ENCODE measurements at places on chromosomes 6 and 20.

DNA sequence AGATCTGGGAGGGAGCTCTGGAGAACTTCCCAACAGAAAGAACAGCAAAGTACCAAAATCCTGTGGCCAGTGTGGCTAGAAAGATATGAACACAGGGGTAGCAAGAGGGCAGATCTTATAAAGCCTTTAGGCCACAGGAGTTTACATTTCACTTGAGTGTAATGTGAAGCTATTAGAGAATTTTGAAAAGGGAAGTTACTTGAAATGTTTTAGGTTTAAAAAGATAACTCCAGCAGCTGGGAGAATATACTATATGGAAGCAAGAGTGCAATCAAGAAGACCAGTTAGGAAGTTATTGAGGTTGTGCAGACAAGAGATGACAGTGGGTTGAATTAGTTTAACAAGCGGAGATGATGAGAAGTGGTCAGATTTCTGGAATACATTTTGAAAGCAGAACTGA lies 7.9 kb downstream of the SUPT3H start:
- no peak for DNase-seq

DNA sequence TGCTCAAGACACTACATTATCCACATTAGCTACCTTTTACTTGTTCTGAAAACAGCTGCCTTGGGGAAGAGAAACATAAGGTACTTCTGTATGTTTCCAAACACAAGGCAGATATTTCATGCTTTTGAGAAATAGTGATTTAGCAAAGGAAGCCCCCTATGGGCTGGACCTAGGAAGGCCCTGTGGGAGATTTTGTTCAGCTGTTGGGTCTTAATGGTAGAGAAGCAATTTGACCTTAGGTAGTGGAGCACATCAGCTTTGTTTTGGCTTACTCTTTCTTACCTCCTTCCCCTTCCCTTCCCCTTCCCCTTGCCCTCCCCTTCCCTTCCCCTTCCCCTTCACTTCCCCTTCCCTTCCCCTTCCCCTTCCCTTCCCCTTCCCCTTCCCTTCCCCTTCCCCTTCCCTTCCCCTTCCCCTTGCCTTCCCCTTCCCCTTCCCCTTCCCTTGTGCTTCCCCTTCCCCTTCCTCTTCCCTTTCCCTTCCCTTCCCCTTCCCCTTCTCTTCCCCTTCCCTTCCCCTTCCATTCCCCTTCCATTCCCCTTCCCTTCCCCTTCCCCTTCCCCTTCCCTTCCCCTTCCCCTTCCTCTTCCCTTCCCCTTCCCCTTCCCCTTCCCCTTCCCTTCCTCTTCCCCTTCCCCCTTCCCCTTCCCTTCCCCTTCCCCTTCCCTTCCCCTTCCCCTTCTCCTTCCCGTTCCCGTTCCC lies 84.6 kb downstream of the ANKS1A start:
- peak; percentile 14 for DNase-seq

DNA sequence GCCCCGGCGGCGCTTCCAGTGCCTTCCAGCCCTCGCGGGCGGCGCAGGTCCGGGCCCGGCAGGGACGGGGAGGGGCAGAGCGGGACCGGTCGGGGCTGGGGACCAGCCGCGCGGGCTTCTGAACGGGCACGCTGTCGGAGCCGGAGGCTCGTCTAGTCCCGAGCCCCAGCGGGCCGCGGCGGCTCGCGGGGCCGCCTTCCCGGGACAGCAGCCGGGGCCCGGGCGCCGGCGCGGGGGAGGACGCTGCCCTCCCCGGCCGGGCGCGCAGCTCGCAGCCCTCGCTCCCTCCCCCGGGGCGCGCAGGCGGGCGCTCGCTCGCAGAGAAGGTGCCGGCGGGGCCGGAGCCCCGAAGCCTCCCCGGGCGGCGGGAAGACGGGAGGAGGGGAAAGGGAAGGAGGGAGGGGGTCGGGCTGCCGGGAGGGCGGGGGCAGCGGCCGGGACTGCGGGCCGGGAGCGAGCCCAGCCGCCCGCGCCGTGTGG lies 696 bp upstream of the SIRPA start:
- DNase-seq = peak; percentile 39

DNA sequence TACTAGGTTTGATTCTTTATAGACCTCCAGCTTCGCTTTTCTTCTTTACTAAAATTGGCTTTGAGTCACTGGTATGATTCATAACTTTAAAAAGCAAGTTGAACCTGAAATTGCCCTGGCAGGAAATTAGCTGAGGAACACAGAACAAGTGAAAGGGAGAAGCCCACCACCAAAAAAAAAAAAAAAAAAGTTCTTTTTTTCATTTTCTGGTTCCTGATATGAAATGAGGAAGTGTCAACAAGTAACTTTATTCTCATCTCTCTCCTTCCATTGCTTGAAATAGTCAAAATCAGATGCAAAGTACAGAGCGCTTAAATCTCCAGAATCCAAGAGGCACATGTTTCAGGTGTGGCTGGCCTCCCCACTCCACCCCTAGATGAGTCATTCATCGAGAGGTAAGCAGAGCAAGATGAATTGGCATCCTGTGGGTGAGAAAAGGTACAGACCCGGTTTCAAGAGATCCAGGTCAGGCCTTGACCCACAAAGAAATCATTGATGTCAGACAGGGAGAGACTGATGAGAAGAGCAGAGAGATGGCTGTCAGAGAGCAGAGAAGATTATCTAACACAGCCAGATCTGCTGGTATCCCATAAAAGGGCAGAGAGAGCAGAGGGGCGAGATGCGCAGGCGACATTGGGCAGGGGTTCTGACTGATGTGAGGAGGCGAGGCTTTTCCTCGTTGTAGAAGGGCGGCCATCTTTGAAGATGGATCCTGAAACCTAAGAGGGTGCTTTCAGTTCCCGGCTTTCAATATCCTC lies 54.8 kb upstream of the MBOAT1 start:
- no peak for DNase-seq

DNA sequence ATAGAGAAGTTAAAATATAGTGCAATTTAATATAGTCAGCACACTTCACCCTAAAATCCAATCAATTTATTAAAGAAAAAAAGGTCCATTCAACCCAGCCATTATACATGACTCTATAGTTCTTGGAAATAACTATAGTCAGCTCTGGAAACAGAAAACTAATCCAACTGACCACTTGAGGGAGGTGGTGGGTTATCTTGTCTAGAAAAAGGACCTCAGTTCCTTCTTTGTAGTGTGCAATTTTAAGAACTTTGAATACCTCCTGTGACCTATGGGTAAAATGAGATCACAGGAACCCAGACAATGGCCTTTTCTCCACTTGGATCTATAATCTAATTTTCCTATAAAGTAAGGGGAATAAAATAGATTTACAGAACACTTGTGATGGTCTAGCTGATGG lies 163.6 kb upstream of the CENPW start:
- peak; percentile 39 for DNase-seq

GRCh38 chr6:43895656-43896328 lies 125.8 kb downstream of the VEGFA start:
- DNase-seq = no peak

DNA sequence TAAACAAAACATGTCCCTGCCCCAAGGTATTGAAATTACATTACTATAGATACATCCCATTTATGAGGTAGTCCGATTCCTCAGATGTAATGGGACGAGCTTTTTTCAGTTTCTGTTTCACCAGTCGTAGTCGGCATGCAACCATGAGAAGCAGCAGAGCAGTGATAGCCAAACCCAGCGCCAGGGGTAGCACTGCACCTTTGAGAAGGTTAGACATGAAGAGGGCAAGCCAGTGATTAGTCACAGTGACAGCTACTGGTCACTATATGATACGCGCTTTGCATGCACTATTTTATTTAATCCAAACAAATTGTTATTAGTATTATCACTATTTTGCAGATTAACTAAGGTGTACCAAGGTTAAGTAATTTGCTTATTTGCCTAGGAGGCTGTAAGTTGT lies 43.7 kb downstream of the LRP11 start:
- DNase-seq = no peak

DNA sequence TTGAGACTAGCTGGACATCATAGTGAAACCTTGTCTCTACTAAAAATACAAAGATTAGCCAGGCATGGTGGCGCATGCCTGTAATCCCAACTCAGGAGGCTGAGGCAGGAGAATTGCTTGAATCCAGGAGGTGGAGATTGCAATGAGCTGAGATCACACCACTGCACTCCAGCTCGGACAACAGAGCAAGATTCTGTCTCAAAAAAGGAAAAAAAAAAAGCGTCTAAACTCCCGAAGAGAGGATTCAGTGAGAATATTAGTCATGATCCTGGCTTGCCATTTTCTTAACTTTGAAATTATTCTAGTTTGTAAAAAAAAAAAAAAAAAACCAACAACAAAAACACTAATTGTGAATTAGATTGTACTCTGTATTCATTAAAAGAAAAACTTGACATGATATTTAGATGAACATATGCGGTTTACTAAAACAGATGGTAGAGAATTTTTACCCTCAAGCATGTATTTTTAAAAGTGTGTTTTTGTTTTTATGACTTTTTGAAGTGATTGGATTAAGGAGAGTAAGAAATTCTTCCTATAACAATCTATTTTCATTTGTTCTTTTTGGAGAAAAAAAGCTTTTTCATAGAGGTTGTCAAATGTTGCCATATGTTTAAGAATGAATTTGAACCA lies 80.7 kb downstream of the UST start:
- DNase-seq = no peak

DNA sequence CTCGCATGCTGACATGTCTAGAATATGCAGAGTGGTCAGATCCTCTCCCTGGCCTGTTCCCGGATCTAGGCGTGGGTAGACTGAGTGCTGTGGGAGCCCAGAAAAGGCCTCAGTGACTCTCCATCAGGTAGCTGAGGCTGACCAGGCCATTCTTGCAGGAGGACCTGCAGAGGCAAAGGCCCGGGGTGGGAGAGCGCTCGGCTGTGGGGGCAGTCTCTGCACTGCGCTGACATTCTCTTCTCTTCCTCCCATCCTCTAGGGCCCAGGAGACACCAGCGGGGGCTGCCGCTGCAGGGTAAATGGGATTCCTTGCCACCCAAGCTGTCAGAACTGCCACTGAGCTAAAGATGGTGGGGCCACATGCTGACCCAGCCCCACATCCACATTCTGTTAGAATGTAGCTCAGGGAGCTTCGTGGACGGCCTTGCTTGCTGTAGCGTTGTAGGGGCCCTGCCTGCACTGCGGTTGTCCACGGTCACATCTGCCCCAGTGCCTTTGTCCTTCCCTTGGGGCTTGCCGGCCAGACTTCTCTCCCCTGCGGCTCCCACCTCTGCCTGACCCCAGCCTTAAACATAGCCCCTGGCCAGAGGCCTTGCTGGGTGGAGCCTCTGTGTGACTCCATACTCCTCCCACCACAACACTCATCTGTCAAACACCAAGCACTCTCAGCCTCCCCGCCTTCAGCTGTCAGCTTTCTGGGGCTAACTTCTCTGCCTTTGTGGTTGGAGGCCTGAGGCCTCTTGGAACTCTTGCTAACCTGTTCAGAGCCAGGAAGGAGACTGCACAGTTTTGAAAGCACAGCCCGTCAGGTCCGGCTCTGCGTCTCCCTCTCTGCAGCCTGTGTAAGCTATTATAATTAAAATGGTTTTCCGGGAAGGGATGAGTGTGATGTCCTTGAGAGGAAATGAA lies 22.2 kb downstream of the RBCK1 start:
- DNase-seq = no peak

- no peak for DNase-seq
Measured at GRCh38 chr6:113184291-113184690, 672.9 kb upstream of the MARCKS start.

DNA sequence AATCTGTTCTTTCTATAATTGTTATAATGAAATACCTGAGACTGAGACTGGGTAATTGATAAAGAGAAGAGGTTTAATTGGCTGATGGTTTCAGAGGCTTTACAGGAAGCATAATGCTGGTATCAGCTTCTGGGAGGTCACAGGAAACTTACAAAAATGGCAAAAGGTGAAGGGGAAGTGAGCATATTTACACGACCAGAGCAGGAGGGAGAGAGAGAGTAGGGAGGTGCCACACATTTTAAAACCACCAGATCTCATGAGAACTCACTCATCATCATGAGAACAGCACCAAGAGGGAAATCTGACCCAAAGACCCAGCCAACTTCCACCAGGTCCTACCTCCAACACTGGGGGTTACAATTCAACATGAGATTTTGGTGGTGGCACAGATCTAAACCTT lies 2.6 kb upstream of the SIRPB1 start:
- no peak for DNase-seq
